ENCODE measurements at places on chromosomes 4 and X.

- H3K4me3 ChIP-seq = no peak overlapping the region
- H3K27ac ChIP-seq = no peak overlapping the region
- no peaks in the 10 kb centered on the region for H3K27me3 ChIP-seq
- no peak for DNase-seq
- no peaks in the 10 kb centered on the region for H3K36me3 ChIP-seq
These were observed 103.2 kb upstream of the PSAPL1 start for GRCh38 chr4:7537853-7538400.

- no peaks in the 10 kb centered on the region for H3K27me3 ChIP-seq
- no peaks in the 10 kb centered on the region for H3K36me3 ChIP-seq
- H3K4me3 ChIP-seq = no peak overlapping the region
- no peak for DNase-seq
- H3K27ac ChIP-seq = no peak overlapping the region
These were observed 23.1 kb downstream of the JADE3 start for GRCh38 chrX:46935295-46935694.

- no peak overlapping the region for H3K27ac ChIP-seq
- no peaks in the 10 kb centered on the region for H3K36me3 ChIP-seq
- no peak for DNase-seq
- H3K4me1 ChIP-seq = peaks cover 13% of the 10 kb centered on the region
- H3K4me3 ChIP-seq = no peak overlapping the region
These were observed 73.8 kb downstream of the KDM6A start for GRCh38 chrX:44946771-44947170.

DNA sequence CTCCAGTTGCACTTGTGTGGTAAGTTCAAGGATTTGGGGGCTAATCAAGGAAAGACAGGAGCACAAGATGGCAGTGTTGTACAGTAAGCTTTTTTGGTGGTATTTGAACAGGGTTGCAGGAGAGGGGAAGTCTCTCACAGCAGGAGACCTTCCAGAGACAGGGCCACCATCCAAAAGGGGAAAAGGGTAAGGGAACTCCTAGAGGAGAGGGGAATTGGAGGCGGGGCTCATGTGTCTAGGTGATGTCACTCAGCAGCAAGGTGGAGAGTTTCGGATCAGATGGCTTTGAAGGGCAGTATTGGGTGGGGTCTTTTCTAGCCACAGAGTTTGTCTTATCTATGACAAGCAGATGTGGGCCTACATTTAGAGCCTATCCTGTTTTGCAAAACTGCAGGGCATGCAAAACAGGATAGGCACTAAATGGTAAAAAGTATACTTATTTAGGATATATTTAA, 13.4 kb upstream of the RNF175 start:
- H3K4me1 ChIP-seq = no peaks in the 10 kb centered on the region
- no peaks in the 10 kb centered on the region for H3K36me3 ChIP-seq
- DNase-seq = no peak

- peaks cover 20% of the 10 kb centered on the region for H3K4me1 ChIP-seq
- H3K27me3 ChIP-seq = no peaks in the 10 kb centered on the region
- H3K36me3 ChIP-seq = no peaks in the 10 kb centered on the region
- H3K4me3 ChIP-seq = peak within 1 kb of the TSS; percentile 72
- no peak within 1 kb of the TSS for H3K27ac ChIP-seq
These were observed at the start of gene TSC22D3 for GRCh38 chrX:107775734-107776511. TSC22D3 (minus strand) TSS chrX:107775787; CDS start chrX:107775419, 368 bp downstream.

- no peak for DNase-seq
- H3K36me3 ChIP-seq = no peaks in the 10 kb centered on the region
- no peak overlapping the region for H3K27ac ChIP-seq
- no peaks in the 10 kb centered on the region for H3K27me3 ChIP-seq
- no peak overlapping the region for H3K4me3 ChIP-seq
These were observed 348.0 kb downstream of the BCOR start for GRCh38 chrX:39749728-39750127.

DNA sequence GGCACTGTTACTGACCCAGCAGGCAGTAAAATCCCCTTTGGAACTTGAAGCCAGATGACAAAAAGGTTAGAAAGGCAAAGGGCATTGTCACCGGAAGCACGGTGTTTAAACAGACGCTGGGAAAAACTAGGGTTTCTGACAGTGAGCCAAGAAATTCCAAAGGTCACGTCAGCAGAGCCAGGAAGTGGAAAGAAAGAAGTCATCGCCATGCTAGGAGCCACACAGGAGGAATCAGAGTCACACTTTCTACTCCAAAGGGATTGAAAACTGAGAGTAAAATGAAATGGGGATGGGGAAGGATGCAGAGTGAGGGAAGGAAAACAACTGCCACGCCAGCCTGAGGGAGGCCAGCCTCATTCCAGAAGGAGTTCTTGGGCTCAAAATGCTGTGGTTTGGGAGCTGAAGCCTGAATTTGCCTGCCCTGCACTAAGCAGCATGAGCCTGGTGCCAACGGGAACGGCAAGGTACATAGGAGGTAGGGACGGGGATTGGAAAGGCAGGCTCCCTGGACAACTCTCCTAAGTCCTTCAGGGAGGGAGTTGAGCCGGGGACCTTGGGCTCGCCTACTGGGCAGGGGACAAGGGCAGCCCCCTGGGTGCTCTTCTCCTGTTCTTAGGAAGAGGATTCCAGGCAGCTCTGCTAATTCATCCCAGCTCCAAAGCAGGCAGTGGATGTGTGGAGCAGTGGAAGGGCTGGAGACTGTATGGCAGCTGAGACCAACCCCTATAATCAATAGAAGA, 66.8 kb downstream of the SOWAHB start:
- no peak overlapping the region for H3K4me3 ChIP-seq
- no peaks in the 10 kb centered on the region for H3K4me1 ChIP-seq
- H3K36me3 ChIP-seq = no peaks in the 10 kb centered on the region
- DNase-seq = no peak
- H3K27me3 ChIP-seq = no peaks in the 10 kb centered on the region

DNA sequence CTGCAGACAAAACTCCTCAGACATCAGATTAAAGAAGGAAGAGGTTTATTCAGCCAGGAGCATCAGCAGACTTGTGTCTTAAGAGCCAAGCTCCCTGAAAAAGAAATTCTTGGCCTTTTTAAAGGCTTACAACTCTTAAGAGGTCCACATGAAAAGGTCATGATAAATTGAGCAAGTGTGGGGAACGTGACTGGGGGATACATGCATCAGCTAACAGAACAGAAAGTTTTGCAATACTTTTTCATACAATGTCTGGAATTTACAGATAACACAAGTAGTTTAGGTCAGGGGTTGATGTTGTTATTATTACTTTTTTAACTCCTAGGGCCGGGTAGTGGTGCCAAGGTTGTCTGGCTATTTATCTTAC, 55.6 kb upstream of the RBMX start:
- no peaks in the 10 kb centered on the region for H3K36me3 ChIP-seq
- DNase-seq = no peak
- H3K4me1 ChIP-seq = peaks cover 5% of the 10 kb centered on the region
- H3K27ac ChIP-seq = no peak overlapping the region

DNA sequence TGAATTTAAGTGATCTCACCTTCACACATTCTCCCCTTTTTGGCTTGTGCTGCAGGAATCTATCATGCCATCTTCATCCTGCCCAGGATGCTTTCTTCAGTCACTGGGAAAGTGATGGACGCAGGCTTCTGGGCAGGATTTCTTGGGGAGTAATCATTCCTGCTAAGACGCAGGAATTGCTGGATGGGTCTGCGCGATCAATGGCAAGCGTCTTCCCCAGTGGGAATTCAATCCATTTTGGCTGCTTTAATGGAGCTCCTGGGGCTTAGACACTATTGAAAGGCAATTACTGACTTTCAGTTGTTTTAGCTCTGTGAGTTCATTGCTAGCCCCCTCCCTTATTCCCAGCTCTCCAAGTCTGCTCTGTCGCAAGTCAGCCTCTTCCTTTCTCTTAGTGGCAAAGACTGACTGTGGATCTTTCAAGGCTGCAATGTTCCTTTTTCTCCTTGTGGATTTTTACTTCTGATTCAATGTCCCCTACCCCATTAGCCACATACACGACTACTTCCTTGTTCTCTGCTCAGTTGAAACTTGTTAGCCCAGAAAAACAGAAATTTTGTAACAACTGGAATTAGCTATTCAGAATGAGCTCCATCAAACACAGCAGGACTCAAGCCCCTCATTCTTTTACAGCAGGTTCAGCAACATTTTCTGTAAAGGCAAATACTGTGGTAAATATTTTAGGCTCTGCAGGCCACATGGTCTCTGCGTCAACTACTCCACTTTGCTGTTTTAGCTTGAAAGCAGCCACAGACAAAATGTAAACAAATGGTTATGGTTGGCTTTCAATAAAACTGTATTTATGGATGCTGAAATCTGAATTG, 154.9 kb downstream of the ASB9 start:
- no peaks in the 10 kb centered on the region for H3K4me1 ChIP-seq
- H3K27ac ChIP-seq = no peak overlapping the region
- no peaks in the 10 kb centered on the region for H3K27me3 ChIP-seq
- H3K4me3 ChIP-seq = no peak overlapping the region
- DNase-seq = no peak
- no peaks in the 10 kb centered on the region for H3K36me3 ChIP-seq

DNA sequence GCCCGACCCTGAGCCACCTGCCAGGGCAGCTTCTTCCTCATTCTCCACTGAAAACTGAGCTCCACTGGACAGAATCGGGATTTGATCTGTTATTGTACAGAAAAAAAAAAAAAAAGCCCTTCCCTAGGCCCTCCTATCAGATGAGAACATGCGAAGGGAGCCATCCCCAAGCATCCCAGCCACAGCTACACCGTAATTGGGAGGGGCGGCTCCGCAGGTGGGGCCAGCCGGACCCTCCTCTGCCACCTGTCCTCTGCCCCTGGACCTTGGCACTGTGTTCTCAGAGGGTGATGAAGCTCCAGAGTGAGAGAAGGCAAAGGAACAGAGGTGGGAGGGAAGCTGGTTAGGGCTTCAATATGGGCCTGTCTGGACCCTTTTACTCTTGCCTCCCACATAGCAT, 240.0 kb upstream of the PSAPL1 start:
- H3K36me3 ChIP-seq = no peaks in the 10 kb centered on the region
- no peak overlapping the region for H3K4me3 ChIP-seq
- H3K27ac ChIP-seq = no peak overlapping the region
- H3K27me3 ChIP-seq = no peaks in the 10 kb centered on the region
- H3K4me1 ChIP-seq = no peaks in the 10 kb centered on the region

DNA sequence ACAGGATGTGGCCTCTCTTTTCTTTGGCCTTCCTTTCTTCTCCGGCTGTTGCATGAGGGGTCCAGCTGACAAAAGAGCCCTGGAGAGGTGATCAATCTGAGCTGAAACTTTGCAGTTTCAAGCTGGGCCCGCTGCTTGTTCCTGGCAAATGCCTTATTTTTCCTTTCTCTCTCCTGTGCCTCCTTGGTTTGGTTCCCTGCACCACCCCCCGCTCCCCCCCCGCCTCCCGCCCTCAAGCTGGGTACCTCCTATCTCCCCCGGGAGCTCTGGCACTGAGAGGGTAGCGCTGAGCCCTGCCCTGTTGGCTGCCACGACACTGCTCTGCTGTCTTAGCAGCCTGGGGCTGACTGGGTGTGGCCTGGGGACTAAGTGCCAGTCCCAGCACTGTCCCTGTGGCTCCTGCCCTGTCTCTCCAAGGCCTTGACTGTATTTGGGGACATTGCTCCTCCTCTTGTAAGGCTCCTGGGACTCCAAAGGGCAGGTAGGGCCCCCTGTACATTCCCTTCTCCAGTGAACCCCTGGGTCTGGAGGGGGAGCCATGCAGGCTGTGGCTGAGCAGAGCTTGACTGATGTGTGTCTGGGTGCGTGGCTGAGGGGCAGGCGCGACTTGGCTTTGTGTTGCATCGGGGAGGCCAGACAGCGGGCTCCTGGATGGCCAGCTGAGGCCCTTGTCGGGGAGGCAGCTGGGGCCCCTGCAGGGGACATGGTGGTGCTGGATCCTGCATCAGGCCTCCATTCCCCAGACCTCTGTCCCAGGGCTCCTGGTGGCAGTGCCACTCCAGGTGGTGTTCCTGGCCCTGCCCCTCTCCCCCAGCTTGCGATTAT, 1.1 kb downstream of the PLXNA3 start:
- peaks cover 23% of the 10 kb centered on the region for H3K4me1 ChIP-seq
- peak; percentile 13 for DNase-seq
- H3K36me3 ChIP-seq = peaks cover 22% of the 10 kb centered on the region

- H3K27me3 ChIP-seq = no peaks in the 10 kb centered on the region
- no peak overlapping the region for H3K4me3 ChIP-seq
- H3K4me1 ChIP-seq = no peaks in the 10 kb centered on the region
- no peaks in the 10 kb centered on the region for H3K36me3 ChIP-seq
These were observed 258.9 kb downstream of the SPANXN1 start for GRCh38 chrX:145506214-145506613.

DNA sequence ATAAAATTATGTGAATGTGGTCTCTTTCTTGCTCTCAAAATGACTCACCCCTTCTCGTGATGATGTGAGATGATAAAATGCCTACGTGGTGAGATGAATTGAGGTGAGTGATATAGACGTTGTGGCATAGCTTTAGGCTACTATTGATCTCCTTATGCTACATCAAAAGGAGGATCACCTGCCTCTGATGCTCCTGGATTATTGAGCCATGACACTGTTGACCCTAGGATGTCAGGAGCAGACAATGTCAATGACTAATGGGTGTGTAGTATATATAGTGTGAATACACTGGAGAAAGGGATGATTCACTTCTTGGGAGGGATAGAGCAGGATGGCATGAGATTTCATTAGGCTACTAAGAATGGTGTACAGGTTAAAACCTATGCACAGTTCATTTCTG, 210.7 kb upstream of the PRPS2 start:
- no peaks in the 10 kb centered on the region for H3K36me3 ChIP-seq
- no peak for DNase-seq
- no peak overlapping the region for H3K27ac ChIP-seq
- no peak overlapping the region for H3K4me3 ChIP-seq
- H3K4me1 ChIP-seq = no peaks in the 10 kb centered on the region
- no peaks in the 10 kb centered on the region for H3K27me3 ChIP-seq

DNA sequence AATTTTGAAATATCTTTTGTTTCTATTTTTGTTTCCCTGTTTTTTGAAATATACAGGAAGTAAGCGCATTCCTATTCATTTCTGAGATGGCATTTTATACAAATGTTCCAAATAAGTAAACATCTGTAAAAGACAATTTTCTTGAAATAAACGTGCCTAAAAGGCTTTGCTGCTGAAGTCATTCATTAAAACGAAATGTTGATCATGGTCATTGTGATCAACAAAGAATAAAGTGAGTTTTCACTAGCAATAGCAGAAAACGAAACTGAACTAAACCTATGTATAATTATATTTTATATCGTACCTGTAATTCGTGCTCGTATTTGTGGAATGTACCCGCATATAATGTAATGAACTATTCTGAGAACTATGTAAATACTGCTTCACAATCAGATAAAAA, 221.2 kb downstream of the MGST2 start:
- DNase-seq = no peak
- no peaks in the 10 kb centered on the region for H3K36me3 ChIP-seq
- no peak overlapping the region for H3K27ac ChIP-seq
- no peaks in the 10 kb centered on the region for H3K4me1 ChIP-seq
- H3K27me3 ChIP-seq = no peaks in the 10 kb centered on the region

DNA sequence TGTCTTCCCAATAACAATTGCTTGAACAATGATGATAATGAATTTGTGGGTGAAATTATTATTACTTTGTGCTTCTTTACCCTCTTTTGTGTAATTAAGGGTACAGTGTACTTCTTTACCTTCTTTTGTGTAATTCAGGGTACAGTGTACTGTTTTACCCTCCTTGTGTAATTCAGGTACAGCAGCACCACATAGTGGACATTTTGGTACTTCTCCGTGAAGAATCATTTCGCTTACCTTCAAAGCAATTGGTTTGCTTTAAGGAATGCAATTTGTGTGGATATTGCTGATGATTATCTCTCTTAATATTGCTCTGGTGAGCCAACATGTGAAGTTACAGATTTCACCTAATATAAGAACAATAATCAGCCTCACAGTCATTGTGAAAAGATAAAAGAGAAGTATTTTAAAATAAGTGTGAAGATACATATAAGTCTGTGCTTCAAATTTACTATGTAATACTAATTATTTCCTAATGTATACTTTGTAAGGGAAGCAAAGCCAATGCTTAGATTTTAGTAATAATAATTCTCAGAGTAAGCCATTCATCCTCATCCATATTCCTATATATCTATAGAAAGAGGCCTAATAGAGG, 27.2 kb upstream of the SEC24B start:
- H3K4me1 ChIP-seq = no peaks in the 10 kb centered on the region
- DNase-seq = peak; percentile 67
- H3K4me3 ChIP-seq = no peak overlapping the region
- H3K36me3 ChIP-seq = no peaks in the 10 kb centered on the region
- no peaks in the 10 kb centered on the region for H3K27me3 ChIP-seq

Measured in CD4-positive, alpha-beta T cell (primary cell).